ENCODE measurements at places on chromosomes 5 and 9. TPM values are rescaled to one million over a fixed set of nuclear protein-coding genes. Genes with fewer than 3 reads are reported as not detected.

DNA sequence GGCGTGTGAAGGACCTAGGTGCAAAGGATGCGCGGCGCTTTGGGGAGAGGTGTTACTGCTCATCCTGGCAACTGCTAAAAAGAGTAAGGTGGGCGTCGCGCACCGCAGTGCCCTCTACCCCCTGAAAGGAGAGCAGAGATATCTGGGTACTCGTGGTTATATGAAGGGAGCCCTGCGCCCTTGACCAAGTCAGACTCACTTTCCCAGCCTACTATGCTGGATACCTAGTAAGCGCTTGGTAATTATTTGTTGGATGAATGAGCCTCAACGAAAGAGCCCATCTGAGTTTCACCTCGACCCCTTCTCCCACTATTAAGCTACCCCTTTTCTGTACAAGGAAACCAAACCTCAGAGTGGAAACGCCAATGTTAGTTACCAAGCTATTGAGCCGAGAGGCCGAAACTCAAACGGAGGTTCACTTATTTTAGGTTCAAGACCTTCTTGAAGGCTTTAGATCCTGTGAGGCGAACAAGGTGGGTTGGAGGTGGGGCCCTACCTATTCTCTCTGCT lies 8.0 kb downstream of the LHX6 start:
- peaks cover 100% of the 10 kb centered on the region for H3K27me3 ChIP-seq
- DNase-seq, result no peak
- peaks cover 38% of the 10 kb centered on the region for H3K4me1 ChIP-seq
- no peak overlapping the region for H3K27ac ChIP-seq
- H3K4me3 ChIP-seq, result no peak overlapping the region

- H3K27me3 ChIP-seq, result no peaks in the 10 kb centered on the region
- no peaks in the 10 kb centered on the region for H3K4me1 ChIP-seq
- no peak overlapping the region for H3K27ac ChIP-seq
- H3K36me3 ChIP-seq, result no peaks in the 10 kb centered on the region
- DNase-seq, result no peak
Measured at GRCh38 chr5:50800410-50800809, 134.0 kb downstream of the PARP8 start.

DNA sequence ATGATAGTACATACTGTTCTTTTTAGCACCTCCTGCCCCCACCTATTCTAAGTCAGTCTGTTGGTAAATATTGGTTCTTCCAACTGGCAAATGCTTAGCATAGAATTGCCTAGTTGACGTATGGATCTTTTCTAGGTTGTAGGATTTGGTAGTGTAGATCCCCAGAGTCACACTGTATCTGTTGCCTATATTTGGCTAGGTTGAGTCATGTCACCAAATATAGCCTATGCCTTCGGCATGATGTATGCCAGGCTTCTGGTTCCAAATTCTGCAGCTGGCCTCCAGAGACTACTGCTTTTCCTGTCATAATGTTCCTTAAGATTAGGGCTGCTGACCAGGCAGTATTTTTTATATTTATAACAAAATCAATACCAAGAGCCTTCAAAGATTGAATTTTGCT lies 38.2 kb downstream of the CPEB4 start:
- H3K4me3 ChIP-seq, result no peak overlapping the region
- DNase-seq, result no peak
- no peaks in the 10 kb centered on the region for H3K27me3 ChIP-seq

GPX3 gene
- total RNA-seq, result 42.0 TPM

FAM78A gene
- 3.9 TPM for total RNA-seq

PFDN1 gene
- total RNA-seq, result 68.3 TPM

IL3 gene
- total RNA-seq, result not detected

NUDCD2 gene
- total RNA-seq, result 16.9 TPM

SLC25A25 gene
- total RNA-seq, result 28.2 TPM
